ENCODE measurements at places on chromosomes 1 and 21.

GRCh38 chr1:87556326-87556725 lies 227.6 kb downstream of the LMO4 start:
- no peak for DNase-seq

- DNase-seq: no peak
These were observed 1.4 kb upstream of the GPR161 start for GRCh38 chr1:168138134-168138533.

GRCh38 chr1:247936415-247936814 lies 11.7 kb downstream of the OR2AJ1 start:
- DNase-seq: no peak

DNA sequence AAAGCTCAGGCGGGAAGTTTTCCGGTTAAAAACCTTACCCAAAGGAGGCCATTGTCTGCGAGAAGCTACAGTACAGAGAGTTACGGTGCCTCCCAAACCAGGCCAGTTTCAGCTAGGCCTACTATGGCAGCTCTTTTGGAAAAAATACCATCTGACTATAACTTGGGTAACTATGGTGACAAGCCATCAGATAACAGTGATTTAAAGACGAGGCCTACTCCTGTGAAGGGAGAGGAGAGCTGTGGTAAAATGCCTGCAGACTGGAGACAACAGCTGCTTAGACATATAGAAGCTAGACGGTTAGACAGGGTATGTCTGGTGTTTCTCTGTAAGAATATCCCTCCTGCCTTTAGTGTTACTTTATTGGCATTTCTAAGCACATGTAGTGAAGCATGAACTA lies 165.9 kb downstream of the LRRC40 start:
- DNase-seq: no peak

DNA sequence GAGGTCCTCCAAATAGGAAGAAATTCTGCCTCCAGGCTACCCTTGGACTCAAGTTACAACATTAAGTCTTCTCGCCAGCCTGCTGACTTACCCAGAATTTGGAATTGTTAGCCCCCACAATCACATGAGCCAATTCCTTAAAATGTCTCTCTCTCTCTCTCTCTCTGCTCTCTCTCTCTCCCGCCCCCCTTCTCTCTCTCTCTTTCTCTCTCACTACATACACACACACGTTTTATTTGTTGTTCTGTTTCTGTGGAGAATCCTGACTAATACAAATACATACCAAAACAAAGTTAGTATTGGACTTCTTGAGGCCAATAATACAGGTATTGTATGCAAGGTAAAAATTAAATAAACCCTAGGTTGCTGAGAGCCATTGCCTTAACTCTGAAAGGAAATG lies 72.1 kb downstream of the TNFSF18 start:
- DNase-seq: no peak

GRCh38 chr1:88595355-88596002 lies 88.6 kb upstream of the PKN2 start:
- DNase-seq: peak; percentile 18

DNA sequence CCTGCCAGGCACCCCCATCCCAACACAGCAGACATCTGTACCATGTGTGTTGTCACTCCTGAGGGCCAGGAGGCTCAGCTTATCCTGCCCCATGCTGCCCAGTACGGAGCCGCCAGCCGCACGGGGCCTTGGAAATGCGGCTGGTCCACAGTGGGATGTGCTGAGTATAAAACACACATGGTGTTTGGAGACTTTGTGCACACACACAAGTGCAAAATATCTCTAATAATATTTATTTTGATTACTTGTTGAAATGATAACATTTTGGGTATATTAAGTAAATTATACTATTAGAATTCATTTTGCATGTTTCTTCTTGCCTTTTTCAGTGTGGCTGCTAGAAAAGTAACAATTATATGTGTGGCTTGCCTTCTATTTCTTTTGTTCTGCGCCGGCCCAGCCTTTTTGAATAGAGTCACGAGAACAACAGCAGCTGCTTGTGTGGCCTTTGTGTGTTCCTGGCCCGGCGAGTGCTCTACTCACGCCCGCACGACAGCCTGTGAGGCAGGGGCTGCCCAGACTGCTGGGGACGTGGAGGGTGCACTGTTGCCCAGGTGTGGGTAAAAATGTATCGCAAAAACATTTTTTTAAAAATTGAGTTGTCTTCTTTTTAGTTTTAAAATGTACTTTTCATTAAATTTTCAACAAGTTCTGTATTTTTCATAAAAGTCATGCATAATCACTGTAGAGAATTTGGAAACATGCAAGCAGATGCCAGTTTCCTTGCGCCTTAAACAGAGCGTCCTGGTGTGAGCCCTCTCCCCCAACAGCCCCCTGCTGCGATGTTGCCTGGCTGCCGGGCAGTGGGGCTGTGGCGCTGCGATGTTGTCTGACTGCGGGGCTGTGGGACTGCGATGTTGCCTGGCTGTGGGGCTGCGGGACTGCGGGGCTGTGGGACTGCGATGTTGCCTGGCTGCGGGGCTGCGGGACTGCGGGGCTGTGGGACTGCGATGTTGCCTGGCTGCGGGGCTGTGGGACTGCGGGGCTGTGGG lies 35.5 kb downstream of the COQ8A start:
- no peak for DNase-seq

DNA sequence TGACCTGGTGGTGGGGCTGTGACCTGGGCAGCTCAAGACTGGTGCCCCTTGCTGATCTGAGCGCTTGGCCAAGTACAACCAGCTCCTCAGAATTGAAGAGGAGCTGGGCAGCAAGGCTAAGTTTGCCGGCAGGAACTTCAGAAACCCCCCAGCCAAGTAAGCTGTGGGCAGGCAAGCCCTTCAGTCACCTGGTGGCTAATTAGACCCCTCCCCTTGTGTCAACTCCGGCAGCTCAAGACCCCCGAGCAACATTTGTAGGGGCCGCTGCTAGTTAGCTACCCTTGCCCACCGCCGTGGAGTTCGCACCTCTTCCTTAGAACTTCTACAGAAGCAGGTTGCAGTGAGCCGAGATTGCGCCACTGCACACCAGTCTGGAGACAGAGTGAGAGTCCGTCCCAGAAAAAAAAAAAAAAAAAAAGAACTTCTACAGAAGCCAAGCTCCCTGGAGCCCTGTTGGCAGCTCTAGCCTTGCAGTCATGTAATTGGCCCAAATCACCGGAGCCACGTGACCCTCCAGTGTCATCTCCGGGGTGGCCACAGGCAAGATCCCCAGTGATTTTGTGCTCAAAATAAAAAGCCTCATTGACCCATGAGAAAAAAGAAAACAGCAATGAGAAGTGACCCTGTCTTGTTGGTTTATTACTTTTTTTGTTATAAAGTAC lies 39.3 kb upstream of the LGALS8 start:
- no peak for DNase-seq

- peak; percentile 59 for DNase-seq
These were observed 109.8 kb downstream of the PATJ start for GRCh38 chr1:61851849-61852669.

GRCh38 chr1:201270616-201271390 lies 12.5 kb upstream of the PKP1 start:
- no peak for DNase-seq

GRCh38 chr1:208036106-208036808 lies 125.3 kb upstream of the CD34 start:
- peak; percentile 42 for DNase-seq

DNA sequence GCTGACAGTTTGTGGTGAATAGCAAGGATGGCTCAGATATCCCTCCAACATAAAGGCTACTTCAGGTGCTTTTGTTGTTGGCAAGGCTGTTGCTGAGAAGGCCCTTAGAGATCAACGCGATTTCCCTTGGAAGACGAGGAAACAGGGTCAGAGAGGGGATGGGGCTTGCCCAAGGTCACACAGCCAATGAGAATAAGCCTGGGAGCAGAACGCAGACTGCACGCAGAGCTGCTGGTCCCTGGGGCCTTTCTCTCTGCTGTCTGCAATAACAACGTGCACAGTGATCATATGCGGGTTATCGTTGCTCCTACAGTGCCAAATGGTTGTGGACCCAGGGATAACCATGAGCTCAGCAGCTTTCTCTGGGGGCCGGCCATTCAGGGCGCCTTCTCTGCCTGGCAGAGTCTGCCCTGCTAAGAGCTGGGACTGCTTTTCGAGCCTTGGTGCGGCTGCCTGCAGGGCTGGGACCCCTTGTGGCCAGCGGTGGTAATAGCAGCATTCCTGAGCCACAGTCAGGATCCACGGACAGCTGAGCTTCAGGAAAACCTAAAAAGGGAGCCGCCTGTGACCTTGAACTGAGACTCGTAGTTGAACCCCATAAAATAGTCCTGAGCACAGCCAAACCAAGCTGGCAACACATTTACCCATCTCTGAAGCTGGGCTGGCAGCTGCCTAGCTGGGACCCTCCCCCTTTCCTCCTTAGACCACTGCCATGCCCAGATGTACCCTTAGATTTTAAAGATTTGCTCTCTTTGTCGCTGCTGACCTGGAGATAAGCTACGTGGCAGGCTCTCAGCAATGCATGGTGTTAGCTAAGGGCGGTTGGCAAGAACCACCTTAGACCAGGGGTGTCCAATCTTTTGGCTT lies 39.8 kb downstream of the HTR6 start:
- peak; percentile 60 for DNase-seq

DNA sequence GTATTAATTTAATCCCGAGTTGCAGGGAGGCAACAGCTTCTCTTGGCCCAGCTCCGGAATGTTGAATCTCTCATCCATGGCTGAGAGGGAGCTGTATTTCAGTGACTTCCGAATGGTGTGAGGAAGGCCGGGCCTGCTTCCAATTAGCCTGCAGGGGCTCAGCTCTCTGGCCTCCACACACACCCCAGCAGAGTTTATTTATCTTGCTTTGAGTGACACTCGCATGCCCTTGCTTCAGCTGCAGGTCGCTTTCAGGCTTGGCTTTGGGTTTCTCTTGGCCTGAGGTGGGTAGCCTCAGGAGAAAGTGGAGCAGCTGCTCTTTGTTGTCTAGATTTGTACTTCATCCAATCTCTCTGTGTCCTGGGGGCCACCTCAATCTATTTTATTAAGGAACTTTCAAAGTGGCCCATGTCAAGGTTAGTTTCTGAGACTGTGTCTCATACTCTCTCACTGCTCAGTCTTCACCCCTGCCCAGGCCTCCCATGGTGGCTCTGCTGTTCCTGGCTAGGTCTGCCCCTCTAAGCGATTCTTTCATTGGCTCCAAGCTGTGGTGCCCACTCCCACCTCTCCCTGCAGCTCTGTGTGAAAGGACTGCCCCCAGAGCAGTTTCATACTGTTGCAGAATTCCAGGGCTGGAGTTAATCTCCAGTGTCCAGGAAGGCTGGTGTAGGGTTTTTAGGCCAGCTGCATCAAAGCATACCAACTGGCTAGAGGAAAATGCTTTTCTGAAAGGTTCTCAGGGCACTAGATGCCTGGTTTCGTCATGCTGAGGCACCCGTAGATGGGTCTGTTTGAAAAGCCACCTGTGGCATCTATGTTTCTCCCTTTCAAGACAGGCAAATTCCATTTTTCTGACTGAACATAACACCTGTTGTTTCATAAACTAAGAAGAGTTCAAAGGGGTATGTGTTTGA lies 153.5 kb downstream of the PLXNA2 start:
- DNase-seq: no peak

- no peak for DNase-seq
These were observed 60.8 kb upstream of the RNF11 start for GRCh38 chr1:51175278-51175677.

- DNase-seq: no peak
These were observed 50.9 kb downstream of the ITPKB start for GRCh38 chr1:226688056-226688748.

DNA sequence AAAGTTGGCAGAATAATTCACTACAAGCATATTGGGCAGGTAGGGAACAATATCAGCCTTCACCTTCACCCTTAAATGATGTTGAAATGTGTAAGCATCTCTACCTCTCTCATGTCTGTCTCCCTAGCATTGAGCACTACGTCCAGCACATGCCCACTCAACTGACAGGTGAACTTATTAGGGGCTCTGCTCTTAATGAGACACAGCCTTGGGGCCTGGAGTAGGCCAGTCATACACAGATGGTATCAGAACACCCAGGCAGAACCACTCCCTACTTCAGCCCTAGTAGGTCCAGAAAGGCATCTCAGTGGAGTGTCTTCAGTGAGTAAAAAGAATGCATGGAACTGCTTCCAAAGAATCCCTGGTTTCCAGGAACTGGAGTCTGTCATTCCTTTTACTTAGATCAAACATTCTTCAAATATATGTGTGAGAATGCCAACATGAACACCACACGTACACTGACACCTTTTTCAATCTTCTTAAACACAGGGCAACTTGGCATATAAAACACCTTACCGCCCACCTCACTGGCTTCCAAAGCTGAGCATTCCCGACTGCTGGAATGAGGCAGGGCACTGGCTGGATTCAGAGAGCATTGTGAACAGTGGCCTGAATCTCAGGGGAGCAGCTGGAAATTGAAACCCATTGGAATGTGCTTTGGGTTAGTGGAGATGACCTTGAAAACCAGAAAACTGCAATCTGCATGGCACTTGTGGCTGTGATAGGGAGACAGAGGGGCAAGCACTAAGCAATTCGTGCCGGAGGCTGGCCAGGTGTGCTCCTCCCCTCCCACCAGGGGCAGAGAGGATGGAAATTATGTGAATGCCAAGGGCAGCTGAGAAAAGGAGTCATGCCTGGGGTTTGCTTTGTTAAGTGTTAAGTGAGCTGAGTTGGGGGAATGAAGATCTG lies 24.2 kb upstream of the HSD3B1 start:
- DNase-seq: no peak

DNA sequence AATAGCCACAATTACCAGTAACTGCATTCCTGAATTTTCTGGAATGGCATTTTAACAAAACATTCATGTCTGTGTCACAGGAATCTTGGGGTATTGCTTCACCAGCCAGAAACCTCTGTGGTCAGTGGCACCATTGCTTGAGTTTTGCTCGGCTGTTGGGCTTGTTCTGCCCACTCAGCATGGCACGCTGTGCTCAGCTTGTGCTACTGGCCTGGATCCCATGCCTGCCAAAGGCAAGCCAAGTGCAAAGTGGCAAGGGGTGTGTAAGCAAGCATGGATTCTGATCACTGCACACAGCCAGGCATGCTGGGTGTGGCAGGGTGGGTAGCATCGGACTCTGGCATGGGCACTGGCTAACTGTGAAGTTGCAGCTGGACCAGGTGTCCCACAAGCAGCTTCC lies 1150.9 kb downstream of the MRPL39 start:
- no peak for DNase-seq

- DNase-seq: no peak
These were observed 56.5 kb downstream of the TOMM20 start for GRCh38 chr1:235072096-235072495.

GRCh38 chr1:76601465-76601864 lies 265.8 kb upstream of the ST6GALNAC5 start:
- DNase-seq: no peak

- no peak for DNase-seq
These were observed 96.0 kb downstream of the NOS1AP start for GRCh38 chr1:162165528-162165927.

DNA sequence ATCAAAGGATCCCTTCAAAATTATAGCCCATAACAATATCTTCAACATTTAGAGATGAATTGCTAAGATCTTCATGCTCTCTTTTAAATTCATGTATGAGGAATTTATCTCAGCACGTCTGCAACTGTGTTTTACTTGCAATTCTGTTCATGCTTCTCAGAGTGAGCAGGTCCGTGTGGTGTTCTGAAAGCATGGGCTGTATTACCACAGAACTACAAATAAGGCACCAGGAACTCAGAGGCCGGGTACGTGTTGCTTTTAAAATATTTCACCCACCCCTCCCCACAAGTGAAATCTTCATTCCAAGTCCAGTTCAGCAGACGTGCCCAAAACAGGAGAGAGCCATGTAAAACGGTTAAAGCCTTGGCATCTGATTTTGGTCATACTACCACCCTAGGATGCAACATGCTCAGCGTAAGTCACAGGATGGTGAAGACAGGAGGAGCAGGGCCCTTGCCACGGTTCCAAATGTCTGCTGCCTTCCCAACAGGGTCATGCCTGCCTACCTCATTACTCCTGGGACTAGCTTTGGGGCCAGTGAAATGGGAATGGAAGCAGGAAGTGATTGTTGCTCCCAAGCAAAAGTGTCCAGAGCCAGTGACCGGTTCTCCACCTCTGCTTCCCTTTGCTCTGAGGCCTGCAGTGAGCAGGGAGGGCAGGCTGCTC lies 133.7 kb downstream of the PTPN14 start:
- DNase-seq: no peak
